CD4-positive, alpha-beta T cell (primary cell): ENCODE measurements at places on chromosomes 5 and 9.
A peak's percentile ranks its signal among the peaks of the same experiment; 100 is the strongest.

DNA sequence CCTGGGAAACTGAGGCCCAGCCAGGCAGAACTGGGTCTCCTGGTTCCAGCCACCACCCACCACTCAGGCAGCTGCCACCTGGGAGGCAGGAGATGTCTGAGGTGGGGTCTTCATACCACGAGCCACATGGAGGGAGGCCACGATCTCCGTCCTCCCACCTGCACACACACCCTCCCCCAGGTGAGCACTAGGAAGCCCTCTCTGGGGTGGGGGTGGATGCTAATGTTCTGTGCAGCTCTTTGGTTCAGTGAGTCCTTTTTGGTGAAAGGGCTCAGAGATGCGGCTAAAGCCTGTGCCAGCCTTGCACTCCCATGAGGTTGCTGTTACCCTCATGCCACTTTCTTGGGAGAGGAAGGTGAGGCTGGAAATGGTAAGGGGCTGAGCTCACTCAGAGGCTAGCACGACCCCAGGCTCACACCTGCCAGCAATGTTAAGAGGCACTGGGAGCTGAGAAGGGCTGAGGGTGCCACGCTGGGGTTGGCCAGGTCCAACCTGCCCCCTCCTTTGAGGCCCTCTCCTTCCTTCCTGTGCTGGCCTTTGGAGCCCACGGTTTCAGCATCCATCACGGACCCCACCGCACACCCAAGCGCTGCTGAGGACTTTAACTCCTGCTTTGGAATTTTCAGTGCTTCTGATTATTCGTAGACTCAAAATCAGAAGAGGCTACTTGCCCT, 26.6 kb upstream of the OBP2B start:
- no peak for DNase-seq

DNA sequence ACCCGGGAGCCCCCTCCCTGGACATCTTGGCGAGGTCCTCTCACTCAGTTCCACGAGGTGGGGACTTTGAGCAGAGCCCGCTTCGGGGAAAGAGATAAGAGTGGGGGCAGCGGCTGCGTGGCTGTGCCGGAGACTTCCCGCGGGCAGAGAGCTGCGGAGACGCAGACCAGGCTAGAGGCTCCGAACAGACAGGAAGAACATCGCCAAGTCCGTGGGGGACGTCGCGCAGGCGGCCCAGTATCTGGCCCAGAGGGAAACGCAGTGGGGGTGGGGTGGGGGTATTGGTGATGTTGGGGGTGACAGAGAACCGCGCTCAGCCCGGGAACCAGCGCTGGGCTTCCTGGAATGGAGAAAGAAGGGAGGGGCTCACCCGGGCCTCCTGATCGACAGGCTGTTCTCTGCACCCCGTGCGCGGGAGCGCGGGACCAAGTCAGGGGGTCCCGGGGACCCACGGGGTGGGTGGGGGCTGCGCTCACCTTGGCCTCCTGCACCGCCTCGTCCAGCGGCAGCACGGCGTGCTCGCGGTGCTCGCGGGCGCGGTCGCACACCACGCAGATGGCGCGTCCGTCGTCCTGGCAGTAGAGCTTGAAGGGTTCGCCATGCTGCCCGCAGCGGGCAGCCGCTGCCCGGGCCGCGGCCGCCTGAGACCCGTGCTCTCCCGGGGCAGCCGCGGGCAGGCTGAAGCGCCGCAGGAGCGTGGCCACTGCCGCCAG, 727 bp downstream of the TRIM7 start:
- peak; percentile 26 for DNase-seq

GRCh38 chr5:119255571-119256356, 100.1 kb upstream of the TNFAIP8 start:
- peak; percentile 37 for DNase-seq

- DNase-seq = no peak
Measured at GRCh38 chr5:103464835-103465484, 97.6 kb downstream of the NUDT12 start.

- DNase-seq = no peak
Measured at GRCh38 chr5:27705661-27706060, 667.3 kb upstream of the CDH9 start.

DNA sequence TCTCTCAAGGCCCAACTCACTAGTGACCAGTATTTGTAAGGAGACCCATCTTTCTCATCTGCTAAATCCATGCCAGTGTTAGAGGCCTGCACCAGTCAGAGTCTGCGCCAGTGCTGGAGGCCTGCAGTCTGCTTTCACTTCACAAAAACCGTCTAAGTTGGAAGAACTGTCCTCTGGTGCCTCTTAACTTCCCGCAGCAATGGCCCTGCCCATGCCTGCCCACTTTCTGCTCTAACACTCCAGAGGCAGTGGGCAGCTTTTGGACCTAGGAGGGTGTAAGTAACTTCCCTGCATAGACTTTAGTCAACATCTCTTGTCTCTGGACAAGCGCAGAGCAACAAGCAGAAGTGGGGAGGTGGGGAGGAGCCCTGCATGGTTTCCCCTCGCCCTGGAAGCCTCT, 152.9 kb downstream of the AUH start:
- no peak for DNase-seq
